ENCODE measurements at places on chromosomes 12 and 14.

DNA sequence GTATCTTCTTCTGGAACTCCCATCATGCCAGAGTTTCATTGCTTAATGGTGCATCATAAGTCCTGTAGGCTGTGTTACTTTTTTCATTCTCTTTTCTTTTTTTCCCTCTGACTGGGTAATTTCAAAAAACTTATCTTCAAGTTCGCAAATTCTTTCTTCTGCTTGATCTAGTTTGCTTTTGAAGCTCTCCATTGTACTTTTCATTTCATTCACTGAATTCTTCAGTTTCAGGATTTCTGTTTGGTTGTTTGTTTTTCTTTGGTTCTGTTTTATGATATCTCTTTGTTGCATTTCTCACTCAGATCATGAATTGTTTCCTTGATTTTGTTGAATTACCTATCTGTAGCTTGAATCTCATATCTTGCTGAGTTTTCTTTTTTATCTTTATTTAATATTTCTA is 83.3 kb upstream of the PRMT8 start:
- no peak for DNase-seq

- DNase-seq = no peak
Observed at GRCh38 chr12:50580436-50580835, 75.7 kb downstream of the DIP2B start.

DNA sequence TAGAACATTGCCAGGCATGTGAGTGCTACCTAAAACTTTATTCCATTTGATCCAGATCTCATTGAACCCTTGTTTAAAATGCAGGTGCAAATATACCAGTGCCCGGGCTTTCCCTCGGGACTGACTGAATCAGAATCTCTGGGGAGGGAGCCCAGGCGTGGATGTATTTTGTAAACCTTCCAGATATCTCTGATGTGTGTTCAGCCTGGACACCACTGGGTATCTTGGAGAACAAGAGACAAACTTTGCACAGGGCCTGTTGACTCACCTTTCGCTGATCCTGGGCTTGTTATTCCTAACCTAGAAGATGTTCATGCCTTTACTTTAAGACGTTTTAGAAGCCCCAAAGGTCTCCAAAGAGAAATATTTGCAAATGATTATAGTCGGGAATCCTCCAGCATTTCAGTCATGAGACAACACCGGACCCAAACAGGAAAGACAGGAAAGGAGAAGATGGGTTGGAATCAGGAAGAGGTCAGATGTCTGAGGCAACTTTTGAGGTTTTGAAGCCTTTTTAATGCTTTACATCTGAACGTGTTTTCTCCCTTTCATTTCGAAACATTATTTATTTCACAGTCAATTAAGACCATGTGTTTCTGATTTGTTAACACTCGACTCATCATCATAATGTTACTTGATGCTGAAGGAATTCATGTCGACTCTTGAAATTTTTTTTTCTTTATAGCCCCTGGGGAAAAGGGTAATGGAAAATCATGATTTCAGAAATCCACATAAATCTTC is 118.6 kb downstream of the PLXNC1 start:
- no peak for DNase-seq

- no peak for DNase-seq
Observed at GRCh38 chr12:8678661-8679111, 16.1 kb upstream of the MFAP5 start.

- no peak for DNase-seq
Observed at GRCh38 chr12:111211910-111212757, 156.8 kb downstream of the PHETA1 start.

Measured in stimulated activated CD8-positive, alpha-beta memory T cell treated with anti-CD3 and anti-CD28 coated beads, Interleukin-15, amount 100 ng/mL, for 48 hours (primary cell).